ENCODE measurements at places on chromosomes 3 and 15. TPM values are rescaled to one million over a fixed set of nuclear protein-coding genes. Genes with fewer than 3 reads are reported as not detected.

DNA sequence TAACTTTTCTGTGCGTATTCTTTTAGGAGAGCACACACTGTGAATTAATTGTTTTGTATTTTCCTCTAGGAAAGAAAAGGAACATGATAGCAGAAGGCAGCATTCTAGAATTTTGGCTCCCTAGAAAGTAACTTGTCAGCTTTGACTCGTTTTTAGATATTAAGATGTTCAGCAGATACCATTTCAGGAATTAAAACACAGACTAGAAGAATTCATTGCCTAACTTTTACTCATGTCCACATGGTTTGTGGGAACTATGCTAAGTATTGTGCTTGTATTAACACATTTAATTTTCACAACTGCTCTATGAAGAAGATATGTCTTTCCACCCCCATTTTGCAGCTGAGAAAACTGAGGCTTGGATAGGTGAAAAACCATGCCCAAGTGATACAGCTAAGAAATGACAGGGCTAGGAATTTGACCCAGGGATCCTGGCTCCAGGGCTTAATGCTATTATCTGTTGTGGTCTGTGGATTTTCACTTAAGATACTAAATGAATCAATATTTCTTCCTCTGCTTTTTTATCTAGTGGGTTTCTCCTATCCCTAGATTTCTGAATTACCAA lies 128.8 kb downstream of the MITF start:
- DNase-seq = no peak

TRPC1 gene
- total RNA-seq = 19.8 TPM

GRCh38 chr3:33490641-33491241 lies 50.5 kb upstream of the UBP1 start:
- no peak for DNase-seq

- peak; percentile 94 for DNase-seq
These were observed 484.4 kb upstream of the TPRG1 start for GRCh38 chr3:188687389-188687788.

- peak; percentile 33 for DNase-seq
These were observed 55.5 kb downstream of the BSN start for GRCh38 chr3:49609815-49610214.

- DNase-seq = no peak
These were observed 227.1 kb upstream of the CD96 start for GRCh38 chr3:111314898-111315297.

DNA sequence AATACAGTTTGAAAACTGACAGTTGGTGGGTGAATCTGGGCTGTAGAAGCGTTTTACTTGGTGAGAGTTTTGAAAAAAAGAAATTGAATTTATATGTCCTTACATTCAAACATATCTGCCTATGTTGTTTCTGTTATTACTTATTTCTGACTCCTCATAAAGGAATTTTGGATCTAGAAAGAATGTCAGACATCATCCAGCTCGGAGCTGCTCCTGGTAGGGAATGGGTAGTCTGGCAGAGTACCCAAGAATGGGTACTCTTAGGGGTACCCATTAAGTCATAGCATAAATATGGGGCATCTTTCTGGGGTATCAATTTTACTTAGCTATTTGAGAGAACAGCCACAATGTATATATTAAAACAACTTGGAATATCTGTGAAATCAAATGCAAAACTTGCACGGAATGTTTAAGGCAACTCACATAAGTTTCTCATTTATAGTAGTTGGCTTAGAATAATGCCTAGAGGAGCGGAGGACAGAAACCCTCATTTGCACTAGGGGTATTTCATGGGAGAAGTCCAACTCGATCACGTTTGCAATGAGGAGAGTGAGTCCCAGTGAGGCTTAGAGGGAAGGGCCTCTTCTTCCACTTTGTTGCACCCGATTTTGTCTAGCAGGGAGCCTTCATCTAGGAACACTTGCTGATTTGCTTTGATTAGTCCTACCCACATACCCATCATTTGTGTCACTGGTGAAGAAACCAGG lies 2.4 kb upstream of the LARP6 start:
- peak; percentile 20 for DNase-seq

HDC gene
- not detected for total RNA-seq

Measured in RPMI7951 (cell line).